Muscle of arm (tissue), 14 donors: ENCODE measurements at places on chromosomes 6 and 20. TPM values are rescaled to one million over a fixed set of nuclear protein-coding genes. Genes with fewer than 3 reads are reported as not detected.

DNA sequence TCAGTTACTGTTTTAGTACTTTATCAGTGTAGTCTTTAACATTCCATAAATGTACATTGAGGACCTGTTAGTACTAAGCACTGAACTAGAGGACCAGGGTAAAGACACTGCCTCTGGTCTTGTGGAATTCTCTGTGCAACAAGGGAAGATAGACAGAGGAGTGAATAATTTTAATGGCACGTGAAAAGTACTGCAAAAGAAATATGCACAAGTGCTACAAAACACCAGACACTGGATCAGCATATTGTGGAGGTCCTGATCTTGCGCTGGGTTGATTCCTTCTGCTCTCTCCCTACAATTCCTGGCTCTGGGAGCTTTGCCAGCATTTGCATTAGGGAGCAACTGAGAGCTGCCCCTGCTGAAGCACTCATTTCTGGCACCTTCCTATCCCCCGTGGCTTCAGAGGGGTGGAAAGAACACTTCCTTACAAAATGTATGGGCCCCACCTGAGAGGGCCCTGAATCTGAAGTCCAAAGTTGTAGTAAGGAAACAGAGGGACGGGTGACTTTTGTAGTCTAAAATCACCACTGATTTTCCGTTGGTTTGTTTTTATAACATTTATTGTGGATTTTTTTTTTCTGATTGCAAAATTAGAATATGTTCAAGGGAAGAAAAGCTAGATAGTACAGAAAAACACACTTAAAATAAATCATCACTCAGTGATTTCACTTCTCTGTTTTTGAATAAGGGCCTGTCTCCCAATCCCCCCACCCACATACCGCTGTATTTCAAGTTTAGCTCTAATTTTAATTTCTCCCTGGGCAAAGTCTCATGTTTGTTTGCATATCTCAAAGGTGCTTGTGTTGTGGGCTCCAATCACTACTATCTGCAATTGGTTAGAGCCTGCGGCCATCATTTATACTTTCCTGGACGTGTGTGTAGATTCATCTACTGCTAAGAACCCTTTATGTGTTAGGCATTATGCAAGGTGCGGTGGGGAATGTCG lies 4.9 kb downstream of the PKIG start:
- DNase-seq, result no peak

- DNase-seq, result no peak
Observed at GRCh38 chr20:32206760-32207625, 550 bp downstream of the PLAGL2 start.

- no peak for DNase-seq
Observed at GRCh38 chr6:79778816-79779215, 147.7 kb downstream of the SH3BGRL2 start.

DNA sequence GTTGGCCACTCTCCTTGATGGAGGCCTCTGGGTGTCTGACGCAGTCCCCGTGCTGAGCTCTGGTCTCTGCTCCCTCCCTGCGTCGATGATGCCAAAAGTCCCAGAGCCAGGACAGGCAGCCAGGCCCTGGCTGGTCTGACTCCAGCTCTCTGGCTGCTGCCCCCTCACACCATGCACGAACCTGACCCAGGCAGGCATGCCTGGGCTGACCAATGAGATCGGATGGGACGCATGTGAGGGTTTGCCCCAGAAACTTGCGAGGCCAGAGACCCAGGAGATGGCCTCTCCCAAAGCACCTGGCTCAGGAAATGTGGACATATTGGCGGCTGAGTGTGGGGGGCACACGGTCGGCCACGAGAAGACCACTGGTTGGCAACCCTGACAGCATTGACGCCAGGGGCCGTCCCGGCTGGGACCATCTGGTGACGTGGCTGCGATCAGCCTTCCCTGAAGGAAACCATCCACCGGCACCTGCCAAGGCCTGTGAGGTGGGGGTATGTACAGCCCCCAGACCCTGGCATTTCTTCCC lies 51.2 kb upstream of the FRMD1 start:
- DNase-seq, result no peak

GRCh38 chr6:19964115-19964514 lies 126.9 kb downstream of the ID4 start:
- no peak for DNase-seq

The FAM83B gene
- 0.04 TPM for polyA plus RNA-seq

The GLP1R gene
- 0.17 TPM for polyA plus RNA-seq
